ENCODE measurements at places on chromosomes 5 and 9.

- no peak for DNase-seq
Measured at GRCh38 chr9:99079542-99079941, 25.4 kb upstream of the TGFBR1 start.

DNA sequence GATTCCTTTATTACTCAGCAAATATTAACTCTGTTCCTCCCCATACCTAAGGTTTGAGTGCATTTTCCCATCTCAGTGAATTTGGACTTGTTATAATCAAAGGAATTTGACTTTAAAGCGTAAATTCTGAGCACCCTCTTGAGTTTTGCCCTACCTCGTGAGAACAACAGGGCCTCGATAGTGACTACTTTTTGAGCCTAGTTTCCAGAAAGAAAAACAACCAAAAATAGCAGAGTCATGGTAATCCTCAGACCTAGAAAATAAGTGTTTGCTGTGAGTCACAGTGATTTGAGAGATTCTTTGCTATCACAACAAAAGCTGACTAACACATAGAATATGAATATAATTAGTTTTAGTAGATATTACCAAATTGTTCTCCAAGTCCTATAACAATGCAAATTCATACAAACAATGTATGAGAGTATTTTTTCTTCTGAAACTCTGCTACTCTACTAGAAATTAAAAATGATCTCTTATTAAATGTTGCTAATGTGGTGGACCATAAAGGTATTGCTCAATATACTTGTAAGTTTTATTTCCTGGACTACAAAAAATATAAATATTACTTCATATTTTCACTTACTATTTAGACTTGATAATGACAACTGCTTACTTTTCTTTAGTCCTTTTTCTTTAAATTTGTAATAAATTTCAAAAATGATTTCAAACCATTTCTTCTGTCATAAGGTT is 759.7 kb downstream of the BRINP1 start:
- DNase-seq, result no peak

DNA sequence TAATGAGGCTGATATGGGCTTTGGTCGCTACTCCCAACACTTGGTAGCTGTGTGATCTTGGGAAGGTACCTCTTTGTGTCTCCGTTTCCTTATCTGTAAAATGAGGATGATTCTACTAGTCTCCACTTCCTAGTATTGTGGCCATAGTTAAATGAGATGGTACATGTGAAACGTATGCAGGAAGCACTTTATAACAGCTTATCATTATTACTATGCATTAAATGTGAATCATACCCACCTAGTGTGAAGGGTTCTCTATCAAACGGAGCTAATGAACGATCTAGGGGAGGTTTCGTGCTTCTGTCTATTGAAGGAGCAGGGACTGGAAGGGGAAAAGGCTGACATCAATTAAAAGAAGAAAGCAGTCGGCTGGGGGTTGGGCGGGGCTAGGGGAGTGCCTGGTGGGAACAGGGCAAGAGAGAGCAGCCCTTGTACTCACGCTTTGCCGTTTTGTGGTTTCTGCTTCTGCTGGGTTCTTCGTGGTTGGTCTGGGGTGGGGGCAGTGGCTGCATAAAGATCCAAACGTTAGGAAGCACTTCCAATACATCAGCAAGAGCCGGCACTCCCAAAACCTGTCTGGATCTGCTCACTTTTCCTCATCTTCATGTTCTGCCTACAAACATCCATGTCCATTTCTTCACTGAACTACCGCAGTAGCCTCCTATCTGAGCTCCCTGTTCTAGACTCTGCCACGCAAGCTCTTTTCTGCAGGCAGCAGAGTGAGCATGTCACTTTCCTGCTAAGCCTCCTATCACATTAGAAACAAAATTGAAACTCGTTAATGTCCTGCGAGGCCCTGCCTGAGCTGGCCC is 30.8 kb downstream of the LCP2 start:
- peak; percentile 62 for DNase-seq

DNA sequence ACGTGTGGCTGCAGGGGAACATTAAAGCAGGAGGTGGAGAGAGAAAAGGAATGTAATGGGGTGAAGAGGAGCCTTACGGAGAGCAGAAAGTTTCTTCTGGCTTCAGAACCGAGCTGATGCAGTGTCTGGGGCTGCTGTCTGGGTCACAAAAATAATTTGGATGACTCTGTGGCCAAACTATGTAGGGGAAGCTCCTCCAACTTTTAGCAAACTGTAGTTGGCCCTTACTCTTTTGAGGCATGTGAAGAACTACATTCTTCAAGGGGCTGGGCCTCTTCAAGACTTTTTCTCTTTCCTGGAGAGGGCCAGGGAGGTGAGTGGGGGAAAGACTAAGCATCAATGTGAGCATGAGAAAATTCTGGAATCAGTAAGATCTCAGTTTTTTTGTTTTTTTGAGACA is 31.9 kb upstream of the SPARC start:
- DNase-seq, result no peak

- no peak for DNase-seq
Measured at GRCh38 chr9:36791222-36791950, 218.7 kb downstream of the MELK start.

DNA sequence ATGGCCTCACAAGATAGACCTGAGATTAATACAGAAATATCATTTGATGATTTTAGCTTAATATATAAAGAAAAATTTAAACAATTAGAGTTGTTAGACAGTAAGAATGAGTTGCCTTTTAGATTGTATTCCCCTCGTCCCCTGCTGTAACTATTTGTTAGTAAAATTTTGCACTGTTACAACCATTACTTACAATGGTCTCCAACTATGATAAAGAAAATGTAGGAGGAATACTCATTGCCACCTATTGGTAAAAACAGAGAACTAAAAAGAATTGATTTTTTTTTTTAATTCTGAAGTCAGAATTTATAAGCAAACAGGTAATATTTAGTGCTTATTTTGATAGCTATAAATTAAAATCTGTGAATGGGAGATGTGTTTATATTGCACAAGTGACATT is 937.6 kb downstream of the TLE4 start:
- no peak for DNase-seq

GRCh38 chr5:163529698-163530097 is 24.3 kb downstream of the MAT2B start:
- no peak for DNase-seq

DNA sequence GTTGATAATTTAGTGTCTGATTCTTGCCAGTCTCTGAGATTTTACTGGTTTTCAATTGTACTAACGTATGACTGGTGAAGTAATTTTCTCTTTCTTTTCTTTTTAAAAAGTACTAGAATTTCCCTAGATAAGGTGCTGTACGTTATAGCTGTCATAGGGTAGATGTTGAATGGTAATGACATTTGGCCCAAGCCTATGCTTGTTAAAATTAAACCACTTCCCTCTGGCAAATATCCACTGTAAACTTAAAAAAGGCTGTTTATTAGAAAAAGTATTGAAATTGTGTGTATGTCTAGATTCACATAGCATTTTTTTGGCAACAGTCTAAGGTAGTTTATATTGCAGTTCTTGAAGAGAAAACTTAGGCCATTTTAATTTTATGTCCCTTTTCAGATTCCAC is 97.6 kb downstream of the NNT start:
- no peak for DNase-seq

DNA sequence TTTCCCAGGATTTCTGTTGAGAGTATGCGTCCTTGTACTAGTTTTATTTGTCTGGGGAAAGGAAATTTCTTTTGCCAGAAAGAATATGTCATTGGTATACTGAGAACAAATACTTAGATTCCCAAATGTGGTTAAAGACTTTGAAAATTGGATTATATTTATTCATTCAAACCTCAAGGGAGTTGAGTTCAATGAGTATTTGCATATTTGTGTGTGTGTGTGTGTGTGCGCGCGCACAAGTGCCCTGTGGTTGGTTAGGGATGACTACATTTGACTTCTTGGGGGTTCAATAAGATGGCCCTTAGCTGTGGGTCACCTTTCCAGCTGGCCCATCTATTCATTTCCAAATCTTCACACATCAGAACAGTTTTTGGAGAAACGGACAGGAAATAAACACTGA is 4.9 kb downstream of the RXFP3 start:
- no peak for DNase-seq

DNA sequence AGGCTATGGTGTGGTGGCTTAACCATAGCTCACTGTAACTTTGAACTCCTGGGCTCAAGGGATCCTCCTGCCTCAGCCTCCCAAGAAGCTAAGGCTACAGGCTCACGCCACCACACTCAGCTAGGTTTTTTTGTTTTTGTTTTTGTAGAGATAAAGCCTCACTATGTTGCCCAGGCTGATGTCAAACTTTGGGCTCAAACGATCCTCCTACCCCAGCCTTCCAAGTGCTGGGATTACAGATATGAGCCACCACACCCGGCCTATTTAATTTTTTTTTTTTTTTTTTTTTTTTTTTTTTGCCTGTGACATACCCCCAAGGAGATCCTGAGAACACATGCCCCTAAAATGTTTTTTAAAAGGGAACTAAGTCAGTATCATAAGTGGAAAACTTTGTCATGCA is 10.4 kb downstream of the FUBP3 start:
- no peak for DNase-seq

All from activated T-cell treated with anti-CD3 and anti-CD28 coated beads, Interleukin-2, amount 50 U/mL, for 48 hours (primary cell).